ENCODE measurements at places on chromosomes 11 and 22.

- no peak for DNase-seq
Measured at GRCh38 chr11:90564531-90564930, 341.7 kb upstream of the CHORDC1 start.

DNA sequence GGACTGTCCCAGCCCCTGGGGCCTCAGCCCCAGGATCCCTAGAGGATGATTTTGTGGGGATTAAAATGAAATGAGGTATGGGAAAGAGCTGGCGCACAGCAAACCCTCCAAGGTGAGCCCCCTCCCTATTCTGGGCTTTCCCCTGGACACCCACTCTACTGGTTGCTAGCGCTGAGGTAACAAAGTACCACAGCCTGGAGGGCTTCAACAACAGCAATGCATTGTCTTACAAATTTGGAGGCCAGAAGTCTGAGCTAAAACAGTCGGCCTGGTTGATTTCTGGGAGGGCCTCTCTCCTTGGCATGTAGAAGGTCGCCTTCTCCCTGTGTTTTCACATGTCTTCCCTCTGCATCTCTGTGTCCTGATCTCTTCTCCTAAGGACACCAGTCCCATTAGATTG is 913.6 kb downstream of the NTM start:
- no peak for DNase-seq

GRCh38 chr22:49116486-49117120 is 711.1 kb downstream of the BRD1 start:
- no peak for DNase-seq

GRCh38 chr11:69650832-69651344 is 9.9 kb downstream of the CCND1 start:
- no peak for DNase-seq

DNA sequence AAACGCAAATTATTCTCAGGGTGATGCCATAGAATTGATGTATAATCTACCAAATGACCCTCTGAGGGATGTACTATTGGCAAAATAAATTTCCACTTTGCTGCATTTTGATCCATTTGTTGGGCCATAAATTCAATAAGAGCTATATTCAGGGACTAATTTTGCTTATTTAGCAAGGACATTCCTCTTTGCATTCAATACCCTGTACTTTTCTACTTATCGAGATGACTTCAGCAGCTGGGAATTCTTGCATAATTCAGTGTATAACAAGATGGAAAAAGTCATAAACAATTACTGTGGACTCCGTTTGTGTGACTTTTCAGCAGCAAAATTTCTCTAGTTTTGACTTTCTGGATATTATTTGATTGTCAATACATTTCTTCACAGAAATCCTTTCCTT is 744.7 kb upstream of the CCDC179 start:
- DNase-seq = no peak

DNA sequence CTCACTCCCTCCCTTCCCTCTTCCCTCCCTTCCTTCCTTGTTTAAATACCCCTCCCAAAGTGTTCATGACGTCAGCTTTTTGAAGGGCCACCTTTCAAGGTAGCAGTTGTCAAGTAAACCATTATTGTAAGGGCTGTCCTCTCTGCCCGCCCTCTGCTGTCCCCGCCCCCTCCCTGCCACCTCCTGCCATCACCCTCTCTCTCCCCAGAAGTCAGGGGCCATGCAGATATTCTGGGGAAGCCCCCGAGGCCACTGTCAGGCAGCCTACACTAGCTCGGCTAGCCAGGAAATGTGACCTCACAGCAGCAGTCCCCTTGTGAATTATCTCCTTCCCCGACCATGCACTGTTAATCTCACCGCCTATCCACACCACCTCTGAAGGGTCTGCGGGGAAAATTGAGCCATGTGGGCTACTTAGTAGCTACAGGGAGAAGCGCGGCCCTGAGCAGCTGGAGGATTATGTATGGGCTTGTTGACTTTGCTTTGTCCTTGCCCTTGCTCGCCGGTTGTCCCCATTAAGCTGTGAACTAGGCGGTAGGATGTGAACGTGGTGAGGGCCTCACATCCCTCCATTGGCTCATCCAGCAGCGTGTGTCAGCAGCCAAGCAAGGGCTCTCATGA is 42.1 kb upstream of the ATXN10 start:
- DNase-seq = no peak

DNA sequence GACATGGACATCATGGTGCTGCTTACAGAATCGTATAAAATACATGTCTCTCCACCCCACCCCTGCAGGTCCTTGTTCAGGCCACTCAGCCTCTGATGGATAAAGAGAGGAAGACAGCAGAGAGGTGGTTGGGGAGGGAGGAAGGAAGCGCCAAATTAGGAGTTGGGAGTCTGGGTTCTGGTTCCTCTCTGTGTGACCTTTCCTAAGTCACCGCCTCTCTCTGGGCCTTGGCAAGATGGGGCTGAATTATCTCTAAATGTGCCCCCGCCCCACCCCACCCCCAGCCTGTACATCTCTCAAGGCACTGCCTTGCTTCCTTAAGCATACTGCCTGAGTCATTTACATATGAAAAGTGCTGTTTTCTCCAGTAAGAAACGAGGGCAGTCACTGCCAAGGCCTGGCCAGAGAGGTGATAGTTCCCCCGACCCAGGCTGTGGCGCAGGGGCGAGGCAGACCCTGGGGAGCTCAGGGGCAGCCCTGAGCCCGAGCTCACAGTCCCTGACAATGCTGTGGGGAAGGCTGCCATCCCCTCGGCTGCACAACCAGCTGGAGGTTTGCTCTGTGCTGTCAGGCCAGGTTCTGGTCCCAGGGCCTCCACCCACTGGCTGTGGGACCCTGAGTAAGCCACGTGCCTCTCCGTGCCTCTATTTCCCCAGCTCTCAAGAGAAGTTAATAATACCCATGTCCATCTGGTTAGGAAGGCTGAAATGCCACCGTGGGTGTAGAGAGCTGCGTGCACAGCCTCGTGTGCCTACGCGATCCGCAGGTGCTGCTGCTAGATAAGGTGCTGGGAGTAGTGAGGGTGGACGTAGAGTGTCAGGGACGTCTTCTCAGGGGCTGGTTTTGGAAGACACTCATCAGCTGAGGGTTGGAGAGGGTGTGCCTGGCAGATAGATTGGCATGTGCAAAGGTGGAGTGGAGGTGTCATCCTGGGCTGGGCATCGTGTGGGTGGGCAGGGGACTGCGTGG is 55.3 kb downstream of the CACNA1I start:
- DNase-seq = no peak

DNA sequence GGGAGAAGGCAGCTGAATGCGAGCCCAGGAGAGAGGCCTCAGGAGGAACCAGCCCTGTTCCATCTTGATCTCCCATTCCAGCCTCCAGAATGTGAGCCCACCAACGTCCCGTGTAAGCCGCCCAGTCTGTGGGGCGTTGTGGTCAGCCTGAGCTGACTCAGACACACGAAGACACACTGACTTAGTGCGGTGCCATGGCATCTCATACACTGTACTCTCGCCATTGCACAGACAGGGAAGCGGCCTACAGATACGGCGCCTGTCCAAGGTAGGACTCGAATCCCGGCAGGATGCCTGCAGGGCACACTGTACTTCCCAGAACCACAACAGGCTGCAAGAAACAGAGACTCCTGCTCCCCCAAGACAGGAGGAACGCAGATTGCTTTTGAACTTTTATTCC is 179.6 kb downstream of the CTTN start:
- DNase-seq = no peak

- no peak for DNase-seq
Measured at GRCh38 chr11:121068787-121069186, 32.3 kb upstream of the TECTA start.

- DNase-seq = no peak
Measured at GRCh38 chr22:42909363-42910058, 52.4 kb upstream of the ARFGAP3 start.

DNA sequence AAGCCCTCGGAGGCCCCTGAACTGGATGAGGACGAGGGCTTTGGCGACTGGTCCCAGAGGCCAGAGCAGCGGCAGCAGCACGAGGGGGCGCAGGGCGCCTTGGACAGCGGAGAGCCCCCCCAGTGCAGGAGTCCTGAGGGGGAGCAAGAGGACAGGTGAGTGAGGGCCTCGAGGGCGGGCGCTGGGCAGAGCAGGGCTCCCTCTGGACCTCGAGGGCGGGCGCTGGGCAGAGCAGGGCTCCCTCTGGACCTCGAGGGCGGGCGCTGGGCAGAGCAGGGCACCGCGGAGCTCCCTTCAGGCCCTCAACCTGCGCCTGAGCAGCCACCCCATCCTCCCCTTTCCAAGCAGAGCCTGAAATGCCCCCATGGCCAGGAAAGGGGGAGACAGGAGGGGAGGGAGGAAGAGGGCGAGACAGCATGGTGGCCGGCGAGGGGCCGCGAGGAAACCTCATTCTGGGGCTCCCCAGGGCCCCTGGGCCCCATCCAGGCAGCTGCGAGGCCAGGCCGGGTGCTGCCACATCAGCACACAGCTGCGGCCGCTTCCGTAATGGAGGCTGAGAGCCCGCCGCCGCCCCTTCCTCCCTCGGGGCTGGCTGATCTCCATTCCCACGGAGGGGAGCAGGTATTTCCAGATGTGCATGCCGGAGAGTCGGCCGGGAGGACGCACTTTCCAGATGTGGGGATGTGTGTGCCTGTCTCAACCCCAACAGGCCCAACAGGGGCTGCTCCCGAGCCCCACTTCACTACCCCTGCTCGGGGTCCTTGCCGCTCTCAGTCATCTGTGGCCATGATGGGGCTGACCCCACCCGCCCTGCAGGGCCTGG is 10.0 kb downstream of the PRR33 start:
- DNase-seq = peak; percentile 58

- DNase-seq = no peak
Measured at GRCh38 chr11:16794047-16794818, 55.8 kb downstream of the C11orf58 start.

DNA sequence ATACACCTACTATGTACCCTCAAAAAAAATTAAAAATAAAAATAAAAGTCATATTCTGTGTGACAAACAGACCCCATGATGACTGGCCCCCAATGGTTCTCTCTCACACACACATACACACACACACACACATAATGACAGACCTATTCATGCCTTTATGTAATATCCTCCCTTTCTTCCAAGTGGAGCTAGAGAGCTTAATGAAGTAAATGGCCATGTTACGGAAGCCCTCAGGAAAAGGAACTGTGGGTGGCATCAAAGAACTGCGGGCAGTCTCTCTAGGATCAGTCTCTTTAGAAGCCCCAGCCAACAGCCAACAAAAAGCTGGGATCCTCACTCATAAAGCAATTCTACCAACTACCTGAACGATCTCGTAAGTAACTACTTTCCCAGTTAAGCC is 125.5 kb downstream of the SIK3 start:
- no peak for DNase-seq

DNA sequence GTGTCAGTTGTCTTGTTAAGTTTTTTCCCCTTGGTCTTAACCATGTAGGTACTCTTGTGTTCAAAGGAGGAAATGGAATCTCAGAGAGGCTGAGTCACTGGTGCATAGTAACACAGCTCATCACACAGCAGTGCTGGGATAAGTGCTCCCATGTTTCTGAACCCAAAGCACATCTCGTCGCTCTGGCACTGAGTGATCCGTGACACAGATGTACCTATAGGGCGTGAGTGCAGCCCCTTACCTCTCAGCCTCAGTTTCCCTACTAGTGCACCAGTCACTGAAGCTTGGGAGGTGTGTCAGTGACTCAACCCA is 234.0 kb downstream of the ST3GAL4 start:
- DNase-seq = no peak

DNA sequence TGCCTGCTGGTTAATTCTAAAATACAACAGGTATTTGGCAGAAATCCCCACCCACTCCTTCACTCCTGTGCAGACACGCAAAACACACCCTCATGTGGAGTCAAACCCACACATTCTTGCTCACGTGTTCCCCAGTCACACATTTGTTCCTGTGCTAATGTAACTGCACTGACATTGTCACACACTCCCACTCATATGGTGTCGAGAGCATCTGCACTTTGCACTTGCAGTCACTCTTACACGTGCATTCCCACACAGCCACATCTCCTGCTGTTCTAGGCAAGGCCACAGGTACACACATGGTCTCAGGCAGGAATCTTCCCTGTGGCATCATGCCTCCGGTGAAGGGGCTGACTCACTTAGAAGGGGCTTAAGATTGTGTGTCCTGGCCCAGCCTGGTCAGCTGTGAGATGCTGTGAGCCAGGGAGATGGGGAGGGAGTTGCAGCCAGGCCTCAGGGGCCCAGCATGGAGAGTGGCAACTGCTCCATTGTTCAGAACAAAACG is 395.0 kb downstream of the TENM4 start:
- no peak for DNase-seq

- DNase-seq = no peak
Measured at GRCh38 chr11:105592035-105592434, 17.8 kb upstream of the GRIA4 start.

DNA sequence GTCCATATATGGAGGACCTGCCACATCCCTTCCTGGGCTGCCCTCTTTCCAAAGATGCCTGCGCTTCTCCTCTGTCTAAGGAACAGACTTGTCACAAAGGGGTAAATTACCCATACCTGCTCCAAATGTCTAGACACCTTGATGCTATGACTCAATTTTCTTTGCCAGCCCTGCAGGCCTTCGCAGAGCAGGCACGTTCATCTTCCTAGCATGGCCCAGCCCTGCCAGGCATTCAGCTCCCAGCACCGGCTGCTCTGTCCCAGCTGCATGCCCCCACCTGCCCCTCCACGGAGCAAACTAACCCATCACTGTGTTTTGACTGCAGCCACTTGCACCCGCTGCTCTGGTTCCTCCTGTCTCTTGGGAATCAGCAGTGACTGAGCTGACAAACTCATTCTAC is 526.1 kb downstream of the MIAT start:
- no peak for DNase-seq

DNA sequence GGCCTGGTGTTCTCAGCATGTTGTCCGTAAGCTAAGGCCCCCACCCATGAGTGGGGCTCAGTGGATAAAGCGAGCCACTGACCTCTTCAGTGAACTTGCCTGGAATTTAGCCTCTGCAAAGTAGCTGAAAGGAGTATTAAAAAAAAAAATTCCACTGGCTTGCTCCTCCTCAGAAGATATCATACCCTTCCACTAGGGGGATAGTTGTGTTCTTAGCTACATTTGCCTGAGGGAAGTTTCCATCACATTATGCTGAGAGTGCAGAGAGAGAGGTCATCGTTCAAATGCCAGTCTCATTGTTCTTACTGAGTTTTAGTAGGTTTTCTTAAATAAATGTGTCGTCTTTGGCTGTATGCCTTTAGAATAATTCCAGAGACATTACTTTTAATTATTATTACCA is 879.7 kb downstream of the JRKL start:
- DNase-seq = no peak

- DNase-seq = peak; percentile 0
Measured at GRCh38 chr11:121214861-121215260, 77.7 kb upstream of the SC5D start.

DNA sequence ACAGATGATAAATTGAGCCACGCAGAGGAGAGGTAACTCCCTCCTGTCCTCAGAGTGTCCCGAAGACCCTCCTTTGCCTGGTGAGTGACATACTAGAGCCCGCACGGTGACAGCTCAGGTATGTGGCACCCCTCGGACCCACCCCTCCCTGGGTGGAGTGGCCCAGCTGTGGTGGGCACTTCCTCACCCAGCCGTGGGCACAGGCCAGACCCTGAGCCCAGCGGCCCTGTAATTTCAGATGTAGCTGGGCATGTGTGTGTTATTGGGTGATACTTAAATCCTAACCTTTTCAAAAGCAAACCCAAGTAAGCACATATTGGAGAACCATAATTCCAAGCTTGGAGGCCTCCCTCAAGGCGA is 93.2 kb downstream of the WNT7B start:
- no peak for DNase-seq

All from activated CD4-positive, alpha-beta T cell treated with anti-CD3 and anti-CD28 coated beads, Interleukin-2, amount 10 ng/mL, durations not matched to agents 24 days and 14 days (primary cell).